ENCODE measurements at places on chromosomes 7 and 10.

DNA sequence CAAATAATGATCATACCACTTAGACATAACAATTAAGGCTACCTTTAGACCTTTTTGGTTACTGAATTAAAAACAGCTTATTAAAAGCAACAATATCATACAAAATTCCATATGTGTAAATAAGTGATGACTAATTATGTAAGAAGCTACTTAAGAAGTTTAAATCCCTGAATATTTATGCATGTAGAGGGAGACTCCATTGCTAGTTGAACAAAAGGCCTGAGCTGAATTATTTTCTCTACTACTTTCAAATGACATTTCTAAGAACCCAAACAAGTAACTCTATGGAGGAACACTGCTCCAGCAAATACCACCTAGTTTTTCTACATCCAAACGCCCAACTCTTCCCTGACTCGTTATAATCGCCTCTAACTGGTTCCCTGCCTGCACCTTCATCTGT is 31.5 kb downstream of the EPC1 start:
- DNase-seq = no peak

DNA sequence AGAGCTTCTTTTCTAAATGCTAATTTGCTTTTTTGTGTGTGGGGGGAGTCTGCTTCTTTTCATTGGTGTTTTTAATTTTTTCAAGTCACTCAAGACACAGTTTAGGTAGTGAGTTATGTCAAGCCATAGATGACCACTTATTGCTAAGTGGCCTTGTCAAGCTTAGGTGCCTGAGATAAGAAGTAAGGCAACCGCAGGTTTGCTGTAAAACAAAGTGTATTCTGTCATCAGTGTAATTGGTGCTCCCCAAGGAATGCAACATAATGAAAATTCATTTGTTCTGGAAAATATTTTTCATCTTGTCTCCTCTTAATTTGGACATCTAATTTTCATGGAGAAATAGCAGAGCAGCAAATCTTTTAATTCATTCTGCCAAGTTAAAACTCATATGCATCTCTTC is 249.6 kb downstream of the EXOC4 start:
- no peak for DNase-seq

DNA sequence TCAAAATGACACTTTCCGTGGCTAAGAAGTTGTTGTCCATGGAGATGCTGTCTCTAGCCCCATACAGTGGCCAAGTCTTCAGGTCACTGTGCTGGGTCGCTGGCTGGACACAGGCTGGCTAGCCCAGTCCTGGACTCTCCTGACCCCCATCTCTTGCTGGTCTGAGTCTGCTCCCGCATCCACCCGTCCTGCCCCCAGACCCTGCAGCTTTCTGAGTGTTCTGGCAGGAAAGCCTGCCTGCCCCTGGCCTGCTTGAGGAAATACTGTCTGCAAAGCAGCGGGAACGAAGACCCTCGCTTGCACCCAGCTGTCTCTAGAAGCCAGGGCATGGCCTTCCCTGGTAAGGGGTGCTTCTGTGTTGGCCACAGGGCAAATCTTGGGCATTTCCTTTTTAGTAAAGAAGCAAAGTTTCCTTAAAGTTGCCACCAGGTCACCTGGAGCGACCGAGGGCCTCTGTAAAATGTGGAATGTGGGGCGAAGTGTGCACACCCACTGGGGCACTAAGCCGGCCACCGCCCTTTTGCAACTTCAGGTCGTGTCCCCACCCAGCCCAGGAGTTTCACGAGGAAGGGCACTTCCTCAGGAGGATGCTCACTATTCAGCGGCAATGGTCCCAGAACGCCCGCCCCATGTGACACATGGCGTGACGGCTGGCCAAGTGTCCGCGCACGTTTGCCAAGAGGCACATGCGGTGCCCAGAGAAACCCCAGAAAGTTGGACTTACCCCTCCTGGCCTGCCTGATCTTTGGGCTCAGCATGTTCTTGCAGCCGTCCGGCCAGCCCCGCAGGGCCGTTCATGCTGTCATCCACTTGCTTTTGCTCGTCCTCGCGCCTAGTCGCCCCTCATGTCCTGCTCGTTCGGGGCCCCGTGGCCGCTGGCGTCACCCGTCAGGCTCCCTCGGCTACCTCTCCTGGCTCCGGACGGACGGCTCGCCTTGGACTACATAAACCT is 558 bp downstream of the ARHGAP22 start:
- DNase-seq = no peak

GRCh38 chr10:122181041-122181732 is 89.9 kb upstream of the BTBD16 start:
- DNase-seq = no peak
